ENCODE measurements at places on chromosomes 11 and 22.

- DNase-seq: no peak
Measured at GRCh38 chr11:77515483-77515882, 41.6 kb upstream of the PAK1 start.

GRCh38 chr11:68773521-68774193 lies 22.3 kb upstream of the TESMIN start:
- DNase-seq: no peak

DNA sequence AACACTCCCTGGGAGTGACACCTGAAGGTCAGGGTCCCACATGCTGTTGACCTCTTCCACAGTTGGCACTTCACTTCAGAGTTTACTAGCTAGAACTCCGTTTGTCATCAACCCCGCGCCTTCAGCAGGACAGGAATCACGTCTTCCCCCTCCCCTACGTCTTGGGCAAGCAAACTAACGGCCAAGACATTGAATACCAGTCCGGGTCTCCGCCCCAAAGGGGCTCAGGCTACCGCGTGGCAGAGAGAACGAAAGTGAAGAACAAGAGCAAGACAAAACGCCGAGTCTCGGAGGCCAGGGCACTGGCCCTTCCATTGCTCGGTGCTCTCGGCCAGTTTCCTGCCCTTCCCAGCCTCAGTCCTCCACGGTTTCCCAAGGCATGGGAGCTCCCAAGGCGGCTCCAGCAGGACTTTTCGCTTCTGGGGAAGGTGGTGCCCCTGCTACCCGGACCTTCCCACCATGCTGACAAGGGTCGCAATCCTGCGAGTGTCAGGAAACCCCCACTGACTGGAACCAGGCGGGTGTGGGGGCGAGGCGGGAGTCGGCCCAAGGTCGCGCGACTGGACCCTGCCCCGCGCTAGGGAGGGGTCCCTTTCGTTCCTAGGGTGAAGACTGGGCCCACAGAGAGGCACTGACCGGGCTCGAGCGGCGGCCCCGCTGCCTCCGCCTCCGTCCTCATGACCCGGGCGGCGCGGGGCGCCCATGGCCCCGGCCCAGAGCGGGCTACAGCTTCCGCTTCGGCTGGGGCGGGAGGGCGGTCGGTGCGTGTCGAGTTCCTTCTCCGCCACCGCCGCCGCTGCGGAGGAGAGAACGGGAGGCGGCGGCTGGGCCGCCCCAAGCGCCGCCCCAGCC lies at the start of gene GUCD1:
Gene GUCD1, minus strand, starts transcription at position 826 of the 852 bp plus-strand sequence. Its CDS starts 147 bp downstream, at position 679.
- DNase-seq: peak; percentile 55

GRCh38 chr11:17529844-17530185 lies 14.4 kb downstream of the USH1C start:
- no peak for DNase-seq

DNA sequence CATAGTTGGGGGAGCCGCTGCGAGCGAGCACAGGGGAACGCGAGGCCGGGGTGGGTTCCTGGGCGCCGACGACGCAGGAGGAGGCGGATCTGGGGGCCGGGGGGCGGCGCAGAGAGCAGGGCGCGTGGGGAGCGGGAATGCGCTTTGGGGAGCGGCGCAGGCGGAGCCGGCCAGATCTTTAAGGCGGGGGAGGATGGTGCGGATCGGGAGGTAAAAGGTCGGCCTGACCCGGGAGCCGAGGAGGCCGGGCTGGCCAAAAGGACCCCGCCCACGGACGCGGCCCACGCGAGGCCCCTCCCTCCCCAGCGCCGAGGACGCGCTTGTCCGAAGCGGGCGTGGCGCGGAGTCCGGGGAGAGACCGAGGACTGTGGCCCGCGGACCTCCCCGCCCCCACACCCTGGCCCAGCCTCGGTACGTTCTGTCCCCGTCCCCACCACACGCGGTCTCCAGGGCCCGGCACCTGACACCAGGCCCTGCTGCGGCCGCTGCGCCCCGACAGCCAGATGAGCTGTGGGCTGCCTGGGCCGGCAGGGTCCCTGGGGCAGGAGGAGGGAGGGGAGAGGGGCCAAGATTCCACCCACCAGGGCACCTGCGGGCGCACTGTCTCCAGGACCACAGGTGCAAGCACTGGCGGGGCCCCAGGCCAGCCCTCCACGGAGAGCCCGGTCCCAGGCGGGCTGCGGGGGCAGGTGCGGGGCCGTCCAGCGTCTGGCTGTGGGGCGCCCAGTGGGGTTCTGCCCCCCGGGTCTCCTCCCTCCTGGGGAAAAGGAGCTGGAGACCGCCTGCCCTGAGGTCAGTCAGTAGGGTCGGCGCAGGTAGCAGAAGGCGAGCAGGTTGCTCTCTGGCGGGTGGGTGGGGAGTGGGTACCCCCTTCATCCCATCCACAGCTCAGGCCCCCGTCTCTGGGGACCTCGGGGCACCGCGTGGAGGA lies 10.9 kb downstream of the PIM3 start:
- DNase-seq: no peak

GRCh38 chr11:111612224-111612623 lies 10.0 kb downstream of the SIK2 start:
- DNase-seq: no peak

All from KBM-7 (cell line).